ENCODE measurements at places on chromosomes 3 and 15.

DNA sequence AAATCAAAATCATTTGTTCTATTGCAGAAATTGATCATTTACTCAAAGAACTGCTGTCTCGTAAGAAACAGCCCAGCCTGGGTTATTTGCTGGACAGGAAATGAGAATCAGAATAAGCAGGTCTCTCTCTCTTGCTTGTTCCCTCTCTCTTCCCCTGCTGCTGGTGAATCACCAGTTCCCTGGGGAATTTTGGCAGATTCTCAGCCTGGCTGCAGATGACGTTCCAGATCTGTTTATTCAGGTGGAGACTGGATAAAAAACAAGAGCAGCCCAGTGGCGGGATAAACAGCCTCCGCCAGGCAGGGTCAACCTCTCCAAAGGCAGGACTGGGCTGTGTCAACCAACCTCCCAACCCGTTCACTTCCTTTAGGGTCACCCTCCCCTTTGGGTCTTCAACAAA lies 72.1 kb downstream of the LRIG1 start:
- DNase-seq: peak; percentile 85

DNA sequence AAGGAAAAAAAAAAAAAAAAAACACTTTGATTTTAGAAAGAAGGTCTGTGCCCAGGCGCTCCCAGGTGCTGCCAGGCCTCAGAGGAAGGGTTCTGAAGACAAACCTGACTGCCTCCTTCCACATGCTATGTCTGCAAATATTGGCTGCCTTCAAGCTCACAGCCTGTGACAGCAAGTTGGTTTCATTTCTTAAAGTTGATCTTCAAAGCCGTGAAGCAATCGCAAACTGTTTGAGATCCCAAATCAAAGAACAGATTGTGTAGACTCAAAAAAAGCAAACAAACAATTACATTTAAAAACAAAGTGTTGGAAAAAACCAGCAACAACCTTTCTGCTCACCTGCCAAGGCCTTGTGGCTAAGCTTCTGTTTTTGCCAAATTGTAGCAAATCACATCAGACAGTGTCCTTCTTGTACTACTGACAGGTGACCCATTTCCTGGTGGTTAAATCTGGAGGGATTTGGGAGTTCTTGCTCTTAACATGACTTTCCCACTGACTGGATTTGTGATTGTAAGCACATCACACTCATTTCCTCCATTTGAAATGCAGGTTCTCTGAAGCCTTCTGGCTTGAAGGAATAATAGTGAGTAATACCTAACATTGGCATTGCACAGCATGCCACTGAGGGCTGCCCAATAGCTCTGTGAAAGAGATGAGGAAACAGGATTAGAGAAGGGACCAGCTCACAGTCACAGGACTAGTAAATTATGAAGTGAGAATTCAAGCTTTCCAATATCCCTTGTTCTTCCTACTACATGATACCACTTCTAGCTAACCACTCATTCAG lies 502.4 kb downstream of the LPP start:
- DNase-seq: peak; percentile 34

DNA sequence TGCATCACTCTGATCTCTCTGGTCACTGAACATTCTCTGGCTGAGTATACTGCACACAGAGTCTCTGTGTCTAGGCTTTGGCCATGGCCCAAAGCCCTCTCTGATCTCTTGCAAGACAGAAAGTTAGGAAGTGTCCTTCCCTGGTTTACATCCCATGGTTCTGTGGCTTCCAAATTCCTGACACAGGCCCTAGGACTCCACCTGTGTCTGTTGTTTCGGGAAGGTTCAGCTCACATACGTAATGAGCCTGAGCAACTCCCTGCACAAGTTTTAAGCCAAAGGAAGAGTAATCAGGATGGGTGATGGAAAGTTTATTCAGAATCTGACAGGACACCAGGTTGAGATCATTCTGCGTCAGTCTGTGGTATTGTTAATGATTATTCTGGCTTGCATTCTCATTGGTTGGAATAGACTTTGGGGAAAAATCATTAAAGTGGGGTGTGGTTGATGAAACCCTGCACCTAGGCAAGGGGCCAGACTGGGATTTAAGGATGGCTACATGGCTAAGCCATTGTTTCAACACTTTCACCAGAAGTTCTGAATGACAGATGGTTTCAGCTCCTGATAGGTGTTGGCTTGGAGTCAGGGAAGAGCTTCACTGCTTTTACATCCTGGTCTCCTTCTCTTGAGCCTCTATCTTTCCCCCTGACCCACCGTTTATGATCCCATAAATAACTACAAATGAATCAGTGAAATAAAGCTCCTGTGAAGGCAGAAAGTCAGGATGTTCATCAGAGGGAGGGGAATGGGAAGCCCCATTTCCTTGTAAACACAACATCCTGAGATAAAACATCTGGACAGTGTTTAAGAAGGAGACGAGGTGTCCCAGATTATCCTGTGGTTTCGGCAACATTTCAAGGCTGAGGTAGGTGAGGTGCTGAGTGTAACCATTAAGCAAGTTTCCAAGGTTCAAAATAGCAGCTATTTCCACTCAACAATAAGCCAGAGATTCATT lies 14.1 kb downstream of the LCMT2 start:
- no peak for DNase-seq

- DNase-seq: no peak
Observed at GRCh38 chr3:100335434-100335833, 877 bp downstream of the NIT2 start.

GRCh38 chr15:73305331-73306211 lies 63.2 kb downstream of the HCN4 start:
- DNase-seq: peak; percentile 36

- no peak for DNase-seq
Observed at GRCh38 chr15:89307791-89308190, 26.8 kb downstream of the POLG start.

DNA sequence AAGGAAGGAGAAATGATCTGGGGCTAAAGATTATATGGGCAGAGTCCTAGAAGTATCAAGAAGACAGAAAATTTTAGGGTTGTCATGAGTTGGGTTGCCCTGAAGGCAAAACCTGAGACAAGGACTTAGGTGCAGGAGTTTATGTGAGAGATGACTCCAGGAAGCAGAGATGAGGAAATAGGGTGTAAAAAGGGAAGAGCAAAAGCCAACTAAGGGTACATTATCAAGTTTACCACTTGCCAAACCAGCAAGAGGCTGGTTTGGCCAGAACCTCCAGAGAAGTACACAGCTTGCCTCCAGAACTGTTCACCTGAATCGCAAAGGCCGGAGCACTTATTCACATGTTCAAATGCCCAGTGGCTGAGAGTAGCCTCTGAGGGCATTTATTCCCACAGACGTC lies 116.7 kb downstream of the FHIT start:
- no peak for DNase-seq

DNA sequence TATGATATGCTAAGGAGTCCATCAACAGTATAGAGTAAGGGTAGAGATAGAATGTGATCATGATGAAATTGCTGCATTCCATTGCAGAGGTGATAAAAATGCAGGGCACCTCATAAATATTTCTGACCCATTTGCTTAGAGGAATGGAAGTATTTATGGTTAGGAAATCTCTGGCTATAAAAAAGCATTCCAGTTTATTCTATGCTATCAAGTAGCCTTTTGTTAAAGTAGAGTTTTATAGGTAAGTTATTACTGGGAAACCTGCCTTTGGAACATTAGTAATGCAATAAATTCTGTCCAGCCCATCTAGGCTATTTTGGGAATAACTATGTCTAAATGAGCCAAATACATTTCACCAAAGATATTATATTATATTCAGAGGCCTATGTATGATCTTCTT lies 19.8 kb upstream of the STRIT1 start:
- DNase-seq: no peak

DNA sequence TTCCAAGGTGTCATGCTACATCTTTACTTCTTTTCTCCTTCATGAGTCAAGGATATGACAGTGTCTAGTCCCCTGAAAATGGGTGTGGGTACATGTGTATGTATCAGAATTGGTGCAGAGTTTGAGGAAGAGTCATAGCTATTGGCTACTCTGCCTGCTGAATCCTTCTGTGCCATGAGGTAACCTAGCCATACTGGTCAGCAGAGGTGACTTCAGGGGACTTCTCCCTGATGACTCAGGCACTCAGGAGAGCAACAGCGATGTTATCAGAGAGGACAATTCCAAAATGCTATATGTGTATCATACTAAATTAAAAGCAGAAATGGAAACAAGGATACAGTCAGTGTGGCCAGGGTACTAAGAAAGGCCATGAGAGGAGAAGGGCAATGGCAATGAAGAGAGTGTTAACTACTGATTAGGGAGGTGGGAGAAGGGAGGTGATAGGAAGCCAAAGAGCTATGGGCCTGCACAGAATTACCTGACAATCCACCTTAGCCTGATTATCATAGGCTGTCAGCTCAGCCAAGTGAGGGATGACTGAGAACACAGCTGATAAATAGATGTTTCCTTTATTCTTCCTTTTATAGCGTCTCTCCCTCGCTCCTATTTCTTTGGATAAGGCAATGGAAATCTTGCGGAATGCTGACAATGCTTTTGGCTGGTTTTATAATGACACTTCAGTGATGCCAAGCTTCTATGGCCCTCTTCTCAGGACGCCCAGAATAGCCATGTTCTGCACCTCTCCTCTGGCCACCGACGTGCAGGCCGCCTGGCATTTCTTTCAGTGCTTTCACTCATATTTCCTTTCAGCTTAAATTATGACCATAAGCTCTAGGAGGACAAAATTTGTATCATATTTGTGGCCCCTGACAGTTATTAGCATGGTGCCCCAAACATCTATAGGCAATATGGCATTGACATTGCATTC lies 90.6 kb downstream of the FGF12 start:
- DNase-seq: no peak

DNA sequence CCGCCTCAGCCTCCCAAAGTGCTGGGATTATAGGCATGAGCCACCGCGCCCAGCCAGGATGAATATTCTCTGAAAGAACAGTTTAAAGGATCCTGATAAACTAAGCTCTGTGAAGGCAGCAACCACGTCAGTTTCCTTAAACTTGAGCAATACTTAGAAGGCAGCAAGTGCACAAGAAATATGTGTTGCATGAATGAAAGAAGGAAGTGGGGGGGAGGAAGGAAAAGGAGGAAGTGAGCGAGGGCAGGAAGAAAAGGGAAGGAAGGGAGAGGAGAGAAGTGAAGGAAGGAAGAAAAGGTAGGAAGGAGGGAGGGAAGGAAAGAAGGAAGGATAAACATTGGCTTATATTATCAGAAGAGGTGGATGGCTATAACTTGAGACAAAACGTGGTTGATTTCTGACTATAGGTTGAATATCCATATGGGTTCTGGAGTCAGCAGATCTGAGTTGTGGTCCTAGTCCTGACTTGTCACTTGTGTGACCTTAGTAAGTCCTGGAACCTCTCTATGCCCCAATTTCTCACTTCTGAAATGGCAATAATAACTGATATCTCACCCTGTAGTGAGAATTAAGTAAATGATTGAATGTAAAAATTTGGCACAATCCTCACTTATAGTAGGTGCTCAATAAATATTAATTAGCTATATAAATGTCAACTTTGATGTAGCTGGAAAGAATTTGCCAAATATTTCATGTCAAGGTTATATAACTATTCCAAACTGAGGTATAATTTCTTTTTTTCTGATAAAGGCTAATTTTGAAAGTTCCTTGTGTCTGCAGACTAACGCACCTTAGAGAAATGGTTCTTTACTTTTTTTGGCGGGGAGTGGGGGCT lies 12.0 kb upstream of the SEMA4B start:
- DNase-seq: no peak

GRCh38 chr15:33785366-33785765 lies 182.9 kb upstream of the CHRM5 start:
- DNase-seq: no peak

DNA sequence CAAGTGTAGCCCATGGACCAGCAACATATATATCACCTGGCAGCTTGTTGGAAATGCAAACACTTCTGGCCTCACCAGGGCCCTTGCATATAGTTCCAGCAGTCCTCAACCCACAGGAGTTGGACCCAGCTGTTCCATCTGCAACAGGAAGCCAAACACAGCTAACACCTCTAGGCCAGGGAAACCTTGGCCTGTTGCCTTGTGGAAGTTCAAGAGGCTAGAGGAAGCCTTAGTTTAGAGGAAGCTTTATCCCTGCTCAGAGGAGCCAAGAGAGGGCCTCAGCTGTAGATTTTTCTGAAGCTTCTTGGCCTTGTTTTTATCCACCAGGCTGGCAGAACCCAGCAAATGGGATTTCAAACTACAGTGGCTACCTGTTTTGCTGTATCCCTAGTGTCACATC lies 11.4 kb downstream of the FHIT start:
- DNase-seq: no peak

- DNase-seq: no peak
Observed at GRCh38 chr3:55718521-55718921, 231.4 kb upstream of the WNT5A start.

DNA sequence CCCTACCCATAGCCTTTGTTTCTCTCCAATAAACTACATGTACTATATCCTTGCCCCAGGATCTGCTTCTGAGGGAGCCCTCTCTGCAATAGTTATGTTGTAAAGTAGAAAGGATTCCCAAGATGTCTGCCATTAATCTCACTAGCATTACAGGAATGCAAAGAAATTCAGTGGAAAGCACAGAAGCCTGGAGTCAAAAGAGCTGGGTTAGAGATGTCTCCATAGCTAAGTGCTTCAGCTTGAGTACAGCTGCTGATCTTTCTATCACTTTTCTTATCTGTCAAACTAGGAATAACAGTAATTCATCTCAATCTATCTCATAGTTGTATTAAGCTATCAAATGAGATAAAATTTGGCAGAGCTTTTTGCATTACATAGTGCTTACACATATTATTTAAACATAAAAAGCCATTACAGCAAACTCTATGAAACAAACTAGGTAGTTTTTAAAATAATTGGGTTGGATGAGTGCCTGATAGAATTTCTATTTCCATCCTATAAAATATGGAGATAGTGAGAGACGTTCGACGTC lies 799.5 kb upstream of the SEMA6D start:
- no peak for DNase-seq

- no peak for DNase-seq
Observed at GRCh38 chr3:5488771-5489170, 301.3 kb downstream of the EDEM1 start.

- no peak for DNase-seq
Observed at GRCh38 chr3:126622694-126623093, 32.2 kb downstream of the TXNRD3 start.

GRCh38 chr3:49422379-49423248 lies at the start of gene AMT:
TSS of gene AMT (minus strand) at chr3:49422473. CDS start at chr3:49422450, 23 bp downstream.
- DNase-seq: peak; percentile 82

DNA sequence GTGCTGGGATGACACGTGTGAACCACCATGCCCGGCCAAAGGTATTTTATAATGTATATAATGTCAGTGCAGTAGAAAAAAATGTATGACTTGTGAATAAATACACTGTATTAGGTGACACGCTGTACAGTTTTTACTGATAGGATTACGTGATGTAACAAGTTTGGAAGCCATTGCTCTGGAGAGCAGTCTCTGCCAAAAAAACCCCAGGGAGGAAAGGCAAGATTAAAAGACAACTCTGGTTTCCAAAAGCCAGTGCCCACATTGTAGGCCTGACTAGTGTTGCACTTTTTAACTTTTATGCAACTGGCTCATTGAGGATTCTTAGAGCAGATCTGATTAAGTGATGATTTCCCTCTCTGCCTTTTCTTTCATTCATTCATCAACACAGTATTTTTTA lies 62.0 kb upstream of the SLC2A2 start:
- no peak for DNase-seq

- no peak for DNase-seq
Observed at GRCh38 chr3:63474828-63475518, 177.5 kb upstream of the SNTN start.

GRCh38 chr15:94238539-94239118 lies 7.3 kb downstream of the MCTP2 start:
- DNase-seq: no peak
